ENCODE measurements at places on chromosomes 1 and 21.

DNA sequence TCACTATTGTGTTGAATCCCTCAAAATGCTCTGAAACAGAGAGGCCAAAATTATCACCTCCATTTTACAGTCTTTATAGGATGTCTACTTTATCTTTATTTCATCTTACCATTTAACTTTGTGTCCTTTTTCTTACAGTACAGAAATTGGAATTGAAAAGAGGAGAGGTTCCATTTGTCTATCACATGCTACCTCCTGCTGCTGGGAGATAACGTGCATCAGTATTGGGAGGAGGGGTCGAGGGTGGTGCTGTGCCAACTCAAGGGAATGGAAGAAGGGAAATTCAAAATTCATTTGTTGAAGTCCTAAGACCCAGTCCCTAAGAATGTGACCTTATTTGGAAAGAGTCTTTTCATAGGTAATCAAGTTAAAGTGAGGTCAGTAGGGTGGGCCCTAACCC lies 85.3 kb downstream of the HHIPL2 start:
- no peak overlapping the region for H3K27ac ChIP-seq
- peaks cover 8% of the 10 kb centered on the region for H3K36me3 ChIP-seq
- no peak overlapping the region for H3K4me3 ChIP-seq
- DNase-seq, result no peak
- H3K4me1 ChIP-seq, result peaks cover 11% of the 10 kb centered on the region

DNA sequence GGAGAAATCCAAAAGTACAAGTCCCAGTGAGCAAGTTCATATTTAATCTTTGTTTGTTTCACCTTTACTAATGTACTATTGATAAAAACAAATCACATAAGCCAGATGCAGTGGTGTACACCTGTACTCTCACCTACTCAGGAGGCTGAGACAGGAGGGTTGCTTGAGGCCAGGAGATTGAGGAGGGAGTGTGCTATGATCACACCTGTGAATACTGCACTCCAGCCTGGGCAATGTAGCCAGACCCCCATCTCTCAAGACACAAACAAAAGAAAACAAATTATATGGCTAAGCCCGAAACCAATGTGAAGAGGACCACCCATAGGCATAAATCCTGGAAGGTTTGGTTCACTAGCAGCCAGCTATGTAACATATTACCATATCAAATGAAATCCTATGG lies 9.6 kb upstream of the USP24 start:
- no peaks in the 10 kb centered on the region for H3K4me1 ChIP-seq
- no peaks in the 10 kb centered on the region for H3K27me3 ChIP-seq
- H3K4me3 ChIP-seq, result no peak overlapping the region

DNA sequence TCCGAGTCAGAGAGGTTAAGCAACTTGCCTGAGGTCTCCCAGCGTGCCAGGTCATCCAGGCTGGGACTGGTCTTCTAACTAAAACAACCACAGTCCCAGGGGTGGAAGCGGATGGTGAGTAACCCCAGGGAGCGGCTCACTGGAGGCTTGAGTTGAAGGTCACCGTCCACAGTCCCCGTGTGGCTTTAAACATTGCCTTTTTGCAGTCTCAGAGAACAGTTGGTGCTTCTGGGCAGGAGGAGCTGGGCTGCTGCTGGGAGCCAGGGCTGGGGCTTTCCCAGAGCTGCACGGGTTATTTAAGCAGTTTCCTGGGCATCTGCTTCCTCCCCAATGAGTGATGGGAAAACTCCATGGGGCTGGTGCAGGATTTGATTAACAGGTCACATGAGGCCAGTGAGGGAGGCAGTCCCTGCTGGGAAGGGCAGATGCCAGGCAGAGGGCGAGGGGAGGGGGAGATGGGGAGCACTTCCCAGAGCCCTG lies 12.3 kb downstream of the ARHGEF10L start:
- H3K27ac ChIP-seq, result peak overlapping the region; percentile 90
- H3K27me3 ChIP-seq, result no peaks in the 10 kb centered on the region
- no peak for DNase-seq
- H3K36me3 ChIP-seq, result no peaks in the 10 kb centered on the region
- H3K4me1 ChIP-seq, result peaks cover 53% of the 10 kb centered on the region

- no peaks in the 10 kb centered on the region for H3K4me1 ChIP-seq
- H3K27ac ChIP-seq, result no peak overlapping the region
- DNase-seq, result no peak
- no peak overlapping the region for H3K4me3 ChIP-seq
- H3K27me3 ChIP-seq, result no peaks in the 10 kb centered on the region
- no peaks in the 10 kb centered on the region for H3K36me3 ChIP-seq
These were observed 474.3 kb upstream of the C1orf87 start for GRCh38 chr1:60547821-60548220.

DNA sequence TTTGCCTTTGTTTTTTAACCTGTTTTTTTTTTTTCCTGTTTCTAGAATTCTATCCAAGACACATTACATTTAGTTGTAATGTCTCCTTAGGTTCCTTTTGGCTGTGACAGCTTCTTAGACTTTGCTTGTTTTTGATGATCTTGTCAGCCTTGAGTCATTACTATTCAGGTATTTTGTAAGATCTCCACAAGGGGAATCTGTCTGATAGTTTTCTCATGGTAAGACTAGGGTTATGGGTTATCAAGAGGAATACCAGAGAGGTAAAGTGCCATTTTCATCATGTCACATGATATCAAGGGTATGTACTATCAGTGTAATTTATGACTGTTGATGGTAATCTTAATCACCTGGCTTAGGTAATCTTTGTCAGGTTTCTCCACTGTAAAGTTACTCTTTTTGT lies 99.1 kb upstream of the GFI1 start:
- no peak overlapping the region for H3K27ac ChIP-seq
- H3K4me3 ChIP-seq, result no peak overlapping the region
- no peak for DNase-seq
- peaks cover 7% of the 10 kb centered on the region for H3K4me1 ChIP-seq

DNA sequence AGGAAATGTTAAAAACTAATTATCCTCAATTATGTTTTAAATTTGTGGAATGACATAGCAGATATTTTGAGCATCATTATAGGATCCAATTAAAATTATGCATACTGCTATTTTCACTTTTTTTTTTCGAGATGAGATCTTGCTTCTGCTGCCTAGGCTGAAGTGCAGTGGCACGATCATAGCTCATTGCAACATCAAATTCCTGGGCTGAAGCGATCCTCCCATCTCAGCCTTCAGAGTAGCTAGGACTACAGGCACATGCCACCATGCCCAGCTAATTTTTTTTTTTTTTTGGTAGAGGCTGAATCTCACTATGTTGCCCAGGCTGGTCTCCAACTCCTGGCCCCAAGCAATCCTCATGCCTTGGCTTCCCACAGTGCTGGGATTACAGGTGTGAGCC lies 11.3 kb upstream of the SLC1A7 start:
- no peaks in the 10 kb centered on the region for H3K27me3 ChIP-seq
- H3K4me1 ChIP-seq, result peaks cover 6% of the 10 kb centered on the region

DNA sequence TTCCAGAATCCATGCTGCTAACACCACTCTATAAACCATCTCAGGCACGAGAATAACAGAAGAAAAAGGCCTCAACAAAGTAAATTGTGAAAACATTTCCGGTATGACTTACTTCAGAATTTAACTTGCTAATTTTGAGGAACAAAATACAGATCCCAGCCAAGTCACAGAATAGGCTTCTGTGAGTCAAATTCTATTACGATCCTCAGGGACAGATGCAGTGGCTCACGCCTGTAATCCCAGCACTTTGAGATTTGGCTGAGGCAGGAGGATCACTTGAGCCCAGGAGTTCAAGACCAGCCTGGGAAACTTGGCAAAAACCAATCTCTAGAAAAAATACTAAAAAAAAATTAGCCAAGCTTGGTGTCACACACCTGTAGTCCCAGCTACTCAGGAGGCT lies 8.8 kb upstream of the CCDC27 start:
- no peak overlapping the region for H3K27ac ChIP-seq
- H3K4me1 ChIP-seq, result peaks cover 28% of the 10 kb centered on the region
- H3K36me3 ChIP-seq, result peaks cover 3% of the 10 kb centered on the region
- DNase-seq, result no peak

- H3K36me3 ChIP-seq, result peaks cover 3% of the 10 kb centered on the region
- no peak for DNase-seq
- H3K4me1 ChIP-seq, result peaks cover 23% of the 10 kb centered on the region
- no peaks in the 10 kb centered on the region for H3K27me3 ChIP-seq
- H3K4me3 ChIP-seq, result no peak overlapping the region
- peak overlapping the region; percentile 93 for H3K27ac ChIP-seq
These were observed 668.2 kb downstream of the KIF26B start for GRCh38 chr1:245822996-245823395.

DNA sequence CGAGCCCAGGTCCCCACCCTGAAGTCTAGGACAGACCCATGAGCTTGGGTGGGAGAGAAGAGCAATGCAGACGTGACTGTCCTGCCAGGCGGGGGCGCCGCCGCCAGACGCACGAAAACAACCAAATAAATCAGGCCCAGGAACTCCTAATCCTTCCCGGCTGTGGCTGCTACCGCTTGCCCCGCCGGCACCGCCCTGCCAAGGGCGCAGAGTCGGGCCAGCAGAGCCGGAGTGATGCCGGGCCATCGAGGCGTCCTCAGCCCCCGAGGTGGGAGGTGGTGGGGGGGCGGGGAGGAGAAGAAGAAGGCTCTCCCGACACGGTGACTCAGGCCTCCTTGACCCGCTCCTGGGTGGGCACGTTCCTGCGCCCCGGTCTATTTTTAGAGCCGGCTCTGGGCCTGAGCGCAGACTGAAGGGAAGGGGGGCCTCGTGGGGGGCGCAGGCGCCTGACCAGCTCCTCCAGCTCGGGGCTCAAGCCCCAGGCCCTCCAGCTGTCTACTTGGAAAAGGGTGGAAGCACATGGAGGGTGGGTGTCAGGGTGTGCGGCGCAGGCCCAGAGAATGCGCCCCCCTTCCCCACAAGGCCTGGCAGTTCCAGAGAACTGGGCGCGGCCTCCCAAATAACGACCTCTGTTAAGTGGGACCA lies 10.7 kb upstream of the COL16A1 start:
- no peak for DNase-seq
- H3K36me3 ChIP-seq, result no peaks in the 10 kb centered on the region
- H3K4me3 ChIP-seq, result peak overlapping the region; percentile 73

- no peak for DNase-seq
- H3K4me3 ChIP-seq, result peak overlapping the region; percentile 94
- peak overlapping the region; percentile 96 for H3K27ac ChIP-seq
- peaks cover 54% of the 10 kb centered on the region for H3K4me1 ChIP-seq
These were observed 1.2 kb downstream of the ATP2B4 start for GRCh38 chr1:203627851-203628200.

DNA sequence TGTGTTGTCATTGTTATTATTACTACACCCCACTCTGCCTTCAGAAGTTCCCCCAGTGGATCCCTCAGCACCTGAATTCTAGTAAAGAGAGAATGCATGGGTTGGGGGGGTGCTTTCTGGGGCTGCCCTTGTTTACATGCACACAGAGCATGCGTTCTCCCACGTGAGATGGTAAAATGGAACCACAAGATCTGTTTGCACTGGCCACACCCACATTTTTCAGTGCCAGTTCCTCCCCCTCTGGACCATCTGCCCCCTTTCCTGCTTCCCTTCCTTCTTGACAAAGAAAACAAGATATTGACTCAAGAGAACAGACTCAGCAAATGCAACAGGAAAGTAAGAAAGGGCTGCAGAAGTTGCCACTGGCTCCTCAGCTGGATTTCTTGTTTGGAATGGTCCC lies 8.9 kb downstream of the SLC6A17 start:
- peaks cover 11% of the 10 kb centered on the region for H3K27me3 ChIP-seq
- no peaks in the 10 kb centered on the region for H3K4me1 ChIP-seq
- DNase-seq, result no peak
- peaks cover 2% of the 10 kb centered on the region for H3K36me3 ChIP-seq
- H3K27ac ChIP-seq, result no peak overlapping the region

DNA sequence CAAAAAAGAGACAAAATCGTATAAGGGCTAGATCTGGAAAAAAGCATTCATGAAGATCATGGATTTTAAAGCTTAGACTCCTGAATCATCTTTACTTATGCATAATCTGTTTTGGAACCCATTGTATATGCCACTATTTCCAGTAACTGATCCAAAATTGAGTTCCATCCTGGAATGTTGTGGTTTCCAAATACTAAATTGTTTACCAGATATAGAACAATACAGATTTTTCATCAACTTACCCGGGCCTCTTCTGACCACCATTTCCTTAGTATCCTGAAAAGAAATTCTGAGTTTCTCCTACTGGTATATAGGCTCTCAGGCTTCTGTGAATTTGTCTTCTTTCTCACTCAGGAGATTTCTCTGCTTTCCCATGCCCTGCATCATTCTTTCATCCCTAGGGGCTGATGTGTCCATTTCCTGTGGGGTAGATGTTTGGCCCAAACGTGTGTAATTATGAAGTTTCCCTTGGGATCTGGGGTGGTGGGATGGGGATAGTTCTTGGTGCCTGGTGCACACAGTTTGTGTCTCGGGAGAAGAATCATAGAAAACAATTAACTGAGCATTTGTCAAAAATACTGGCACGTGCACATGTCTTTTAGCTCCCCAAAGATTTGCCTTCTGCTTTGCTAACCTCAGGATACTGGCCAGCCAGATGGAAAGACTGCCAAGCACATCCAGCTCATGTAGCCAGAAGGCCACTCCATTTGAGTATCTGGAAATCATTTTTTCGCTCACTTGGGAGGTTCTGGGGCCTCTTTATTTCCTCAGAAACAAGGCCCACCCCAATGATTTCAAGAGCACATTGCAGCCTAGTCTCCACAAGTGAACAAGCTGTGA lies 127.8 kb downstream of the NTMT2 start:
- H3K36me3 ChIP-seq, result no peaks in the 10 kb centered on the region
- H3K27me3 ChIP-seq, result no peaks in the 10 kb centered on the region
- no peak for DNase-seq
- H3K4me3 ChIP-seq, result no peak overlapping the region
- no peak overlapping the region for H3K27ac ChIP-seq

- no peak overlapping the region for H3K4me3 ChIP-seq
- peaks cover 2% of the 10 kb centered on the region for H3K36me3 ChIP-seq
- no peaks in the 10 kb centered on the region for H3K27me3 ChIP-seq
- DNase-seq, result no peak
These were observed 8.0 kb downstream of the STX6 start for GRCh38 chr1:181014477-181015250.

DNA sequence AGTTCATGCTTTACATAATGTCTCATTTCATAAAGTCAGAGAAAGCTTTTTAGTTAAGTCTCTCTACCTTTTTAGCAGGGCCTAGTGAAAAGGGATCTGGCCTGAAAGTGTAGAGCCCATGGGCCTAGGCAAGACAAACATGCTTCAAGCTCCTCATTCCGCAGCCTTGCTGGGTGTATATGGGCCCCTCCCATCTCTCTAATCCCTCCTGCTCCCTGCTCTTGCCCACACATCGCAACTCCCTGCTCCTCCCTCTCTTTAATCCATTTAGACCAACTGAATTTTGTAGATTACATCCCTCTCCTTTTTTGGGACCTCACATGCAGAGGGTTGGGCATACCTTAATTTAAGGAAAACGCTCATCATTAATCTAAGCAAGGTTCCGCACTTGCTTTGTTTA lies 42.3 kb upstream of the CCDC190 start:
- no peaks in the 10 kb centered on the region for H3K27me3 ChIP-seq
- H3K36me3 ChIP-seq, result no peaks in the 10 kb centered on the region
- no peak for DNase-seq
- H3K27ac ChIP-seq, result no peak overlapping the region
- no peak overlapping the region for H3K4me3 ChIP-seq

DNA sequence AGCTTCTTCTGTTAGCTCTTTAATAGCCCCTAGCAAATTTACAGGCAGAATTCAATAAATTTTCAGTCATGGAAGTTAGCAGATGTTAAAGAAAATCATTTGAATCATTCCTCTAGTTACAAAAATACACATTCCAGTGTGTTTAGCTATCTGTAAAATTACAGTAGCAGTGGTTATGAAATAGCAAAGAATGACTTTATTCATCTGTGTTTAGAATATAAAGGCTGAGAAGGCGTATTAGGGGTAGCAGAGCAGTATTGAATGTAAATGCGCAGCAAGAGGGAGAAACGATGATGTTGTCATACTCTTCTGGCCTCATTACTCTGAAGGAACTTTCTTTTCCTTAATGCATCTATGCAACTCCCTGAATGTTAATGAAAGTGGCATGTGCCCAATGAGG lies 106.2 kb upstream of the CYYR1 start:
- no peaks in the 10 kb centered on the region for H3K36me3 ChIP-seq
- no peak overlapping the region for H3K27ac ChIP-seq
- DNase-seq, result no peak
- no peak overlapping the region for H3K4me3 ChIP-seq
